ENCODE measurements at places on chromosomes 5 and 9.

- DNase-seq, result no peak
Observed at GRCh38 chr5:40656766-40657165, 22.9 kb upstream of the PTGER4 start.

- DNase-seq, result peak; percentile 41
Observed at GRCh38 chr9:114606597-114607207, 4.4 kb upstream of the TMEM268 start.

DNA sequence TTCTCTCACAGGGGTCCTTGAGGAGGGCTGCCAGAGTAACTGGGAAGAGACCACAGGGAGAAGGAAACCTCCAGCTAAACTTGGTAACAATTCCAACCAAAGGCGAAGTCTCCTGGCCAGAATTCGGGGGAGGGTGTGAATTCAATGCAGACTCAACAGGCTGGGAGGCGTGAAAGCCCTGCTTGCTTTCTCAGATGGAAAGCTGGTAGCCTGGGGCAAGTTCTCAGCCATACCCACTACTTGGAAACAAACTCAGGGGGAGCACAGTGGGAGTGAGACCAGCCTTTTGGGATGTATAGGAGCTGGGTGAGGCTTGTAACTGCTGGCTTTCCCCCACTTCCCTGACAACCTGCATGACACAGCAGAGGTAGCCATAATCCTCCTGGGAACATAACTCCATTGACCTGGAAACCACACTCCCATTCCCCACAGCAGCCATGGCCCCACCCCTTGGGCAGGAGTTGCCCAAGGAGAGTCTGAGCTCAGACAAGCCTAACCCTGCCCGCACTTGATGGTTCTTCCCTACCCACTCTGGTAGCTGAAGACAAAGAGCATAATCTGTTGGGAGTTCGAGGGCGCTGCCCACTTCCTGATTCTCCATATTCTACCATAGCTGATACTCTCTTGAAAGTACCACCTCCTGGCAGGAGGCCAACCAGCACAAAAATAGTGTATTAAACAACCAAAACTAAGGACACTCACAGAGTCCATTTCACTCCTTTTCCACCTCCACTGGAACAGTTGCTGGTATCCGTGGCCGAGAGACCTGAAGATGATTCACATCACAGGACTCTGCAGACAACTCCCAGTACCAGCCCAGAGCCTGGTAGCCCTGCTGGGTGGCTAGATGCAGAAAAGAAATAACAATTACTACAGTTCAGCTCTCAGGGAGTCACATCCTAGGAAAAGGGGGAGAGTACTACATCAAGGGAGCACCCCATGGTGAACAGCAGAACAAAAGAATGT lies 123.8 kb downstream of the FAM170A start:
- no peak for DNase-seq

GRCh38 chr9:109238655-109239054 lies 71.6 kb upstream of the FRRS1L start:
- no peak for DNase-seq

- DNase-seq, result peak; percentile 47
Observed at GRCh38 chr9:16864649-16865434, 5.6 kb downstream of the BNC2 start.

DNA sequence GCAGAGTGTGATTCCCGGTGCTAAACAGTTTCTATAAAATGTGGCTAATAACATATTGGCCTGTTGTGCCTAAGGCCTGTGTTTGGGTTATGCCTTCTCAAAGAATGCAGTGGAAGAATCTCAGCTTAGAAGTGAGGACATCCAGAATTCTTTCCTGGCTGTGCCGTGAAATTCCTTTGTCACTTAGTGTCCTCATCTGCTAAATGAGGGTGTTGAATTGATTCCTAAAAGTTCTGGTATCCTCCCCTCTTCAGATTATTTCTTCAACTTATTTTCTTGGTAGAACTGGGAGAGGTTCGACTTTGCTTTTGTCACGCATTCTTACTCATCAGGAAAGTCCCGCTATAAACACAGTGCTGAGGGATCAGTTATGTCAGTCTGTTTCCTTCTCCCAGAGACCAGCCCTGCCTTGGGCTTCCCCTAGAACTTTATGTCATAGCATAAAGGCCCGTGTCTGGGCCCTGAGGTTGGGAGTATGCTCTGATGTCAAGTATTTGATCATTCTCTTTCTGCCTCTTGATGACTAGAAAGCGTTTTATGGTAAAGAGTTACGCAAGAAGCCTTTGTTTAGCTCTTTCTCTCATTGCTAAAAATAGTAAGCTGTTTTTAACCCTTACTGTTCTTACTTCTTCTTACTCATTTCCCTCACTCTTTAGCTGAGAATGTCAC lies 29.5 kb downstream of the MTAP start:
- no peak for DNase-seq

- no peak for DNase-seq
Observed at GRCh38 chr9:698276-698675, 143.2 kb upstream of the DMRT1 start.

All from hepatic stellate cell (primary cell).